ENCODE measurements at places on chromosomes 5 and 9. TPM values are rescaled to one million over a fixed set of nuclear protein-coding genes. Genes with fewer than 3 reads are reported as not detected.

Gene CDH6
- total RNA-seq: 6.0 TPM

Gene RNF183
- not detected for total RNA-seq

Gene FGF10
- 17.4 TPM for total RNA-seq

GRCh38 chr9:13845460-13845859 lies 468.5 kb downstream of the NFIB start:
- no peak for DNase-seq

- no peak for DNase-seq
These were observed 28.6 kb upstream of the CPEB4 start for GRCh38 chr5:173859408-173860159.

Measured in posterior vena cava (tissue), 2 donors.